ENCODE measurements at places on chromosomes 4 and X. TPM values are rescaled to one million over a fixed set of nuclear protein-coding genes. Genes with fewer than 3 reads are reported as not detected.
A peak's percentile ranks its signal among the peaks of the same experiment; 100 is the strongest.

DNA sequence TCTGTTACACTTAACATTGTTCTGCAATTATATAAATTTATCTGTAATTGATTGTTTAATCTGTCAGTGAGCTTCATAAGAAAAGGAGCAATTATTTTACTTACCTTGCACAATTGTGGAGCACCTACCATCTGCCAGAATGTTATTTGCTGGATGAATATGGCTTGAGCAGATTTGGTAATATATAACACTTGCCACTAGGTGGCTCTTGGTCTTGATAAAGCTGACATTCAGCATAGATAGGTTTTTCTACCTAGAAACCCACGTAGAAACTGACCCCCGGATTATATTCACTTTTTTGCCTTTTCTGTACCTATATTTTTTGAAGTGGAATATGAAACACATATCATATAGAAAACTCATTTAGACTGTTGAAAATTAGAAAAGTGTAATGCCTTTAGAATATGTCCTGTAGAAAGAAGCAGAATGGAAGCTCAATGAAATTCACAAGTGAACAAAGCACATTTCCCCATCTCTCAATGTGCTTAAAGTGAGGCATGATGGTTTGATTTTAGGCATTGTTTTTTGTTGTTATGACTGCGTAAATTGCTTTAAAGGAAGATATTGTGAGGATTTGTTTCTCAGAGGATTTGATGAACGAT lies 9.5 kb downstream of the RBPJ start:
- peak; percentile 75 for DNase-seq

The CSN2 gene
- total RNA-seq = not detected

DNA sequence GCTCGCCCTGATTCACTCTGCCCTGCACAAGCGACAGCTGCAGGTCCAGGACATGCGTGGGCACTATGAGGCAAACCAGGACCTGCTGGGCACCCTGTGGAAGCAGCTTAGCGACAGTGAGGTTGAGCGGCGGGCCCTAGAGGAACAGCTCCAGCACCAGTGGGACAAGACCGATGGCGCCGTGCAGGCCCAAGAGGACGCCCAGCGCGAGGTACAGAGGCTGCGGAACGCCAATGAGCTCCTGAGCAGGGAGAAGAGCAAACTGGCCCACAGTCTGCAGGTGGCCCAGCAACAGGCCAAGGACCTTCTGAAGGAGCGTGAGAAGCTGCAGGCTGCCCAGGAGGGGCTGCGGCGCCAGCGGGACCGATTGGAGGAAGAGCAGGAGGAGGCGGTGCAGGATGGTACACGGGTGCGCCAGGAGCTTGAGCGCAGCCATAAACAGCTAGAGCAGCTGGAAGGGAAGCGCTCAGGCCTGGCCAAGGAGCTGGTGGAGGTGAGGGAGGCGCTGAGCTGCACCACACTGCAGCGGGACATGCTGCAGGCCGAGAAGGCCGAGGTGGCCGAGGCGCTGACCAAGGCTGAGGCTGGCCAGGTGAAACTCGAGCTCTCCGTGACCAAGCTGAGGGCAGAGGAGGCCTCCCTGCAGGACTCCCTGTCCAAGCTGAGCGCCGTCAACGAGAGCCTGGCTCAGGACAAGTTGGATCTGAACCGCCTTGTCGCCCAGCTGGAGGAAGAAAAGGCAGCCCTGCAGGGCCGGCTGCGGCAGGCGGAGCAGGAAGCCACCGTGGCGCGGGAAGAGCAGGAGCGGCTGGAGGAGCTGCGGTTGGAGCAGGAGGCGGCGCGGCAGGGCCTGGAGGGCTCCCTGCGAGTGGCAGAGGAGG lies 12.8 kb downstream of the SMIM10L2A start:
- DNase-seq = no peak

DNA sequence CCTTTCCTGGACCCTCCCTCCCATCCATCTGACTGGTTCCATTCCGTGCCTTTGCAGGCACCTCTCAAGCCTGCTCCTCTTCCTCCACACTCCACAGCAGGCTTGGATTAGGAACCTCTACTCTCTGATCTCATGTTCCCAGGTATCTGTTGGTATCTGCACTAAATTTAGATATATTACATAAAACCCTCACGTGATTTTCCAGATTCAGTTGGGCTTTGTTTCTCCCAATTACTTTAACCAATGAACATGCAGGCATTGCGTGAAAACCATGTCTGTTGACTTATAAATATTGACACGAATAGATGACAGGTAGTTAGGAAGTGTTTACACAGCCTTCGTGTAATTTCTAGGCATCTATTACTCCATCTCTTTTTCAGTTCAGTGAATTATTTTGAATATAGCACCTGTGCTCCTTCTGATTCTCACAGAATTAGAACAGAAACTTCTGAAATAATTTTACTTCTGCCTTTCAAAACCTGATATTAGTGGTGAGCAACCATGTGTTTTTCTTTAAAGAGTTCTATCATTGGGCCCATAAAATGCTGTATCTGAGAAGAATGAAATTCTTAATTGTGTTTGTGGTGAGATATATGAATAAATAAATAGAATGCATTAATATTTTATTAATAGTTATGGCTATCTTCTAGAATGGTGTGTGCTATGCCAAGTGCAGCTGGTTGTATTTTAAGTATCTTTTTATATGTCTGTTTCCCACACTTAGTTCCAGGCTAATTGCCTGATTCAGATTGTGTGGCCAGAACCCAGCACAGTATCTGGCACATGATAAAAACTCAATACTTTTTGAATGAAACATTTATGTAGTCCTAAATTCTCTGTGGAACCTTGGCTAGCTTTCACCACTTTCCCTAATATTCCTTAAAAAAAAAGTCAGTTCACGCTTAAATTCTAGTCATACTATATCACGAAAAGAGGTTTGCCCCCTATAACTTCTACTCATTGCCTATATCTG lies 304.8 kb downstream of the QDPR start:
- DNase-seq = no peak

DNA sequence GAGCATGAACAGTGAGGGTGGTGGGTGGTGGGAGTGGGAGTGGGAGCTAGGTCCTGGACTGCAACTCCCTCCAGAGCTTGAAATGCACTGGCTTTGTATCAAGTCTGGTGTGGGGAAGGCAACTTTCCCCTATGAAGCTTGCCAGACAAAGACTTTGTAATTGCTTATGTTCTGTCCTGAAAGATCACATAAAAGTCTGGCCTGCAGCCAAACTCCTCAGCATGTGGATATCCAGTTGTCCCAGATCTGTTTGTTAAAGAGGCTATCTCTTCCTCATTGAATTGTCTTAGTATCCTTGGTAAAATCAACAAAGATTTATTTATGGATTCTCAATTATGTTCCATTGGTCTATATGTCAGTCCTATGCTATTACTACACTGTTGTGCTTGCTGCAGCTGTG lies 607.9 kb downstream of the GLUD2 start:
- DNase-seq = no peak

The CCDC120 gene
- total RNA-seq = 0.85 TPM

GRCh38 chr4:138330531-138330930 lies 88.4 kb upstream of the SLC7A11 start:
- DNase-seq = no peak

GRCh38 chr4:19494961-19495360 lies 756.7 kb upstream of the SLIT2 start:
- no peak for DNase-seq

GRCh38 chr4:110769578-110769977 lies 146.7 kb upstream of the PITX2 start:
- no peak for DNase-seq

GRCh38 chr4:65391382-65391781 lies 278.9 kb downstream of the EPHA5 start:
- DNase-seq = no peak

- DNase-seq = peak; percentile 37
These were observed 136.4 kb downstream of the MAPK10 start for GRCh38 chr4:86223472-86223871.

The MMAA gene
- total RNA-seq = 6.1 TPM

The RBMXL3 gene
- not detected for total RNA-seq

GRCh38 chrX:17474892-17475291 lies 99.9 kb downstream of the NHS start:
- no peak for DNase-seq

DNA sequence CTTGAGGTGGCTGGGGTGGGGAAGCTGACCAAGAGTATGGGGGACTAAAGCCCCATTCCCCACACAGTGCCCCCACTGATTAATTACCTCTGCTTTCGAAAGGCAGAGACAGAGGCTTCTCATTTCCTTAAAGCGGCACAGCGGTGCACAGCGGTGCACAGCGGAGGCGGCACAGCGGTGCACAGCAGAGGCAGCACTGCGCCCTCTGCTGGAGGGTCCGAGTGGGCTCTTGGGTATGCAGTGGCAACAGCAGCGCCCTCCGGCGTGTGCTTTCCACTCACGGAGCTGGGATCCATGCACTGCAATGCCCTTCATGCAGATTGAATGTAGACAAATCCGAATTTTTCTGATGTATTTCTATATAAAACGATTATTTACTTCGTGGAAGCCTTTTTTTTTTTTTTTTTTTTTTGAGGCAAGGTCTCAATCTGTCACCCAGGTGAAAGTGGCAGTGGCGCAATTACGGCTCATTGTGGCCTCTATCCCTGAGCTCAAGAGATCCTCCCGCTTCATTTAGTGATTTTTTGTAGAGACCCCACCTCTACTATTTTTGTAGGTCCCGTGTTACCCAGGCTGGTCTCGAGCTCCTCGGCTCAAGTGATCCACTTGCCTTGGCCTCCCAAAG lies 19.7 kb upstream of the PRPS2 start:
- DNase-seq = peak; percentile 70

DNA sequence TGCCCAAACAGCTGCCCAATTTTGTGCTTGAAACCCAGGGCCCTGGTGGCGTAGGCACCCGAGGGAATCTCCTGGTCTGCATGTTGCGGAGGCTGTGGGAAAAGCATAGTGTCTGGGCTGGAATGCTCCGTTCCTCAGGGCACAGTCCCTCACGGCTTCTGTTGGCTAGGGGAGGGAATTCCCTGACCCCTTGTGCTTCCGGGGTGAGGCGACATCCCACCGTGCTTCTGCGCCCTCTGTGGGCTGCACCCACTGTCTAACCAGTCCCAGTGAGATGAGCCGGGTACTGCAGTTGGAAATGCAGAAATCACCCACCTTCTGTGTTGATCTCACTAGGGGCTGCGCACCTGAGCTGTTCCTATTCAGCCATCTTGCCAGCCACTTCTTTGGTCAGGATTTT lies 399.4 kb upstream of the FTHL17 start:
- DNase-seq = no peak

GRCh38 chr4:188536826-188537225 lies 397.6 kb downstream of the TRIML1 start:
- no peak for DNase-seq

GRCh38 chrX:49610718-49611310 lies 12.0 kb downstream of the GAGE1 start:
- peak; percentile 0 for DNase-seq
